Fibroblast of gingiva (primary cell): ENCODE measurements at places on chromosomes 4 and X.
A peak's percentile ranks its signal among the peaks of the same experiment; 100 is the strongest.

DNA sequence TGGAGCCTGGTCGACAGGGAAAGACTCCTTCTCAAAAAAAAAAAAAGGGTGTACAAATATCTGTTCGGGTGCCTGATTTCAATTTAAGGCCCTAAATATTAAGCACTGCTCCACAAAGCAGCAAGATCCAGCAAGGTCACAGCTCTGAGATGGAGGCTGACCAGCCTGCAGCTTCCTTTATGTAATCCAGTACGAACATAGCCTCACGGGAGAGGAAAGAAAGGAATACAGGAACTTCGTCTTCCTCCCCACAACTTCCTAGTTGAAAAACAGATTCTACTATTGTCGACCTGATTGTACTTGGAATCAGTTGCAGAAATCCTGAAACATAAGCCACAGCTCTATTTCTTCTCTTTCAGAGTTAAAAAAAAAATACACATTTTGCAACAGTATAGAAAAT, 53.5 kb upstream of the TBC1D9 start:
- DNase-seq = no peak

GRCh38 chr4:89549907-89550306, 242.3 kb upstream of the GPRIN3 start:
- peak; percentile 85 for DNase-seq

DNA sequence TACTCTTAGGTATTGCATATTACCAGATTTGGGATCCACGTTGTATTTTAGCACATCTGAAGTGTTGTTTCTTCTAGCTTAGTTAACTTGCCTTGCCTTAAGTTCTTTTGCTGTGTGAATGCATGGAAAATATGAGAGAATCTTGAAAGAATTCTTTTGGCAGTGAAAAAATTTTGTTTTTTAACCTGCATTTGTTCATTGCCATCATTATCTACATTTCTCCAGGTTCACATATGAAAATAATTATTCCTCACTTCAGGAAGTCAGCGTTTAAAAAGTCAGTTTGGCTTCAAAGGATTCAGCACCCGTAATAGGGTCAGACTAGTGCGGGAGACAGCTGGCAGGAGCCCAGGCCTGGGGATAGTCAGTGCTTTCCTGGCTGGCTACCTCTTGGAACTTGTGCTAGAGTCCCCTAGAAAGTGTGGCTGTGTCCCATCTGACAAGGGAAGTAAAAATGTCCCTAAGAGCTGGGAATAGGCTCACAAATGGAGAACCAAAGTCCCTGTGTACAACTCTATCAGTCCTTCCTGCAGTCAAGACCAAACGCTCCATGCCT, 251.9 kb upstream of the KLF3 start:
- no peak for DNase-seq

GRCh38 chr4:181685461-181685860, 557.7 kb upstream of the TENM3 start:
- DNase-seq = peak; percentile 6

DNA sequence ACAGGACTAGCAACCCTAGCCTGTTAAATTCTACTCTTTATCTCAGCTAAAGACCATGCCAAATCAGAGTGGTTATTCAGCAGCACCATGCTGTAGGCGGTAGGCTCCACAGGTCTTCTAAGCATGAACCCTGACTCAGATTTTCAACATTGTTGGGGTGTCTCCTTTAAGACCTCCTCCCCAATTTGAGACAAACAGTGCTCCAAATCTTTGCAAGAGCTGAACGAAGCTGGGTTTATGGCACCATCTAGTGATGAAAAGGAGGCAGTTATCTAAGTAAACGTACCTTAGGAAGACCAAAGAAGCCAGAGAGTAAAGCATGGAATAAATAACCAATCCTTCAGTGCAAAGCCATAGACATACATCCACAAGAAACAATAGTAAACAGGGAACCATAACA, 334.5 kb upstream of the SLC7A11 start:
- DNase-seq = peak; percentile 46

DNA sequence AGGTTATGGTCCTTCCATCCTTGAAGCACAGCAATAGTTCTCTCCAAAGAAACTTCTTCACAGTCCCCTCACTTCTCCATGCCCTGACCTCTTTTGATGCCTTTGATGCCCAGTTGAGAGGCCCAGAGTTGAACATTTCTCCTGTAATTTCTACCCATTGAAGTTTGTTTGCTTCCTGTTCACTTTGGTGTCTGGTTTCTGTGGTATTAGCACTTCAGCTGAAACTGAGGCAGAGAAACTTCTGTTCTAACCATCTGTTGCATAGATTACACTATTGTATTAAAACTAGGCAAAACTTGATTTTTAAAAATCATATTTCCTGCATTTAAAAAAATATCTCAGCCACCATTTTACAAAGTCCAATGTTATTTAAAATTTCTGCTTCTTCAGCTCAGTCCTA, 89.8 kb upstream of the ADGRG2 start:
- DNase-seq = no peak
